ENCODE measurements at places on chromosomes 2 and 18.

DNA sequence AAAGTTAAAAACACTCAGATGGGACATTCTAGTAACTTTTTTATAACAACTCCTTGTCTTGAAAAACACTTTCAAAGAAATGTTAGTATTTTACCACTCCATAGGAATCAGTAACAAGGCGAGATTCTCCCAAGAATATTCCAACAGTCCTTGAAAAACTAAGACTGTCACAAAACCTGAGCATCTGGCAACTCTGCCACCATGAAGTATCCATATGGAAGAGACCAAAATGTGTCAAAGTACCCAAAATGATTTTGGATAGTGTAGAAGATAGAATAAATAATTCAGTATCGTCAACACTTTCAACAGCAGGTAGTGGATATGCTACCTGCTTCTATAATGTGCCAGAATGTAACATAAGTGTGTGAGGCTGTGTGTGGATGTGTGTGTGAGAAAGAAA, 361.8 kb downstream of the ZEB2 start:
- no peak for DNase-seq

DNA sequence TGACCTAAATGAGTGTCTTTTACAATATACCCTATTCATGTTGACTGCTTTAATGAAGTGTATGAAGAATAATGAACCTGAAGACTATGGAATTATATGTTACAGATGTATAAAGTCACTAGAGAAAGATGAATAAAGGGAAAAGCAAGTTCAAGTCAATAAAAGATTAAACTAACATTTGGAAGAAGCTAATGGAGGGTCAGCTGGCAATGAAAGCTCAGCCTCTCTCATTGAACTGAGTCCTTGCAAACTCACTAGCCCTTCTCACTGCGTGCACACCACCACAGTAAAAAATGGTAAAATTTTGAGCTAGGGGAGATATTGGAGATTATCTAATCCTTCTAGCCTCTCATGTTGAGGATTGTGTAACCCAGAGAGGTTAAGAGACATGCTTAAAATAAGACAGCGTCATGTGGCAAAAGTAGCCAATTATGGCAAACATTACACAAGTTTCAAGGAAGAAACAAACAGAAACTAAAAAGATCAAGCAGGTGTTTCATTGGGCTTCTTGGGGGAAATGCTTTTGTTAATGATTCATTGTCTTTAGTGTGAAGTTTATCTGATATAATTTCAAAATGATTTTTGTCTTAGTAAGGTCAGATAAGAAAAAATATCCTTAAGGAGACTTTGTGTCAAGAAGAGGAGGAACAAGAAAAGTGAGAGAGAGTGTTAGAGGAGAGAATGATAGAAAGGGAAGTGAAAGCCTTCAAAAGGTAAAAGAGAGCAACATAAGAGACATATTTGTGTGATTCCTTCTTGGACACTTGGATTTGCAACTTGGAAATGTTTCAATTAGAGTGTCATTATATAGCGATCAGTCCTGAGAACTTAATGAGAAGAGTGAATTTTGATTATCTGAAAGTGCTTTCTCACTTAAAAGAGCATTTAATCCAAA, 893.7 kb upstream of the FAM98A start:
- DNase-seq: no peak

- DNase-seq: no peak
Observed at GRCh38 chr2:126220331-126220730, 435.6 kb upstream of the GYPC start.

GRCh38 chr2:167294776-167295140, 406.5 kb downstream of the XIRP2 start:
- DNase-seq: no peak

DNA sequence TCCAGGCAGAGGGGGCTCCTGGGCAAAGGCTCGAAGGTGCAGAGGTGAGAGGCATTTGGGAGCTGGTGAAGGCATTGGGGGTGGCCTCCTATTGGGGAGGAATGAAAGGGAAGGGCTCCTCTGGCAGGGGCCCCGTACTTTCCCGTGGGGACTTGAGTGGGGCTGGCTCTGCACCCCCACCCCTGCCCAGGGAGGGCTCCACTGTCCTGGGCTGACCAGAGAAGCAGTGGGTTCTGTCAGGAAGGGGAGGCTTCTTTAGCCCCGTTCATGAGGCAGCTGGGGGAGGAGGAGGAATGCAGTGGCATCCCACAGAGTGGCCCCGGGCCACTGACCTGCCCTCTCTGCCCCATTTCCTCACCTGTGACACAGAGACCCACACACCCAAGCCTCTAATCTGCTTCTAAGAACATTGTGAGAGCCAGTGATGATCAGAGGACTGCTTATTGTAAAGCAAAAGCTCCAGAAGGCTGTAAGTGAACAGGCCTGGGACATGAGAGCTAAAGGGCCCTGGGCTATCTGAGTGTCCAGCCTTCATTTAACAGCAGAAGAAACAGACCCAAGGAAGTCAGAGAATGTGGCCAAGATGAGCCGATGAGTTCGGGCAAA, 38.6 kb upstream of the GPAT2 start:
- DNase-seq: no peak

DNA sequence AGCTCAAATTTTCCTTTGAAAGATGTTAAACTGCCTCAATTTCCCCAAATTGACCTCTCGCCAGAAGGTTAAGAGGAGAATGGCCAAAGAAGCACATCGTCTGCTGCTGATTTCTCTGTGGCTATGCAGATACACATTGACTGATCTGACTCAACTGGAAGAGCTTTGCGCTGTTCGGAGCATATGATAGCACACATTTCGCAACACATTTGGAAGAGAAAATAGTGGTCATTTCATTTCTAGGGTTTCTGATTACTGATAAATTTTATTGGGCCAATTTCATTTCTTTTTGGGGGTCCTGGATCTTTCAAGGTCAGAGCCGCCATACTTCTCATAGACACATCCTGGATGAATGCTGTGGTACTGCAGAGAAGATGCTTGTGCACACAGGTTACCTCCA, 138.5 kb downstream of the TMEM200C start:
- no peak for DNase-seq

GRCh38 chr2:136255127-136255526, 137.2 kb upstream of the CXCR4 start:
- DNase-seq: no peak

GRCh38 chr2:159795841-159796690, 1.9 kb downstream of the CD302 start:
- no peak for DNase-seq

GRCh38 chr2:99819766-99820165, 322.6 kb downstream of the AFF3 start:
- DNase-seq: no peak

- no peak for DNase-seq
Observed at GRCh38 chr18:79684283-79684631, 4.7 kb downstream of the CTDP1 start.

GRCh38 chr2:15584767-15585469, 6.8 kb upstream of the DDX1 start:
- no peak for DNase-seq

GRCh38 chr2:206981739-206982340, 42.5 kb downstream of the CPO start:
- peak; percentile 51 for DNase-seq

- no peak for DNase-seq
Observed at GRCh38 chr18:24992491-24992890, 359.5 kb downstream of the ZNF521 start.

DNA sequence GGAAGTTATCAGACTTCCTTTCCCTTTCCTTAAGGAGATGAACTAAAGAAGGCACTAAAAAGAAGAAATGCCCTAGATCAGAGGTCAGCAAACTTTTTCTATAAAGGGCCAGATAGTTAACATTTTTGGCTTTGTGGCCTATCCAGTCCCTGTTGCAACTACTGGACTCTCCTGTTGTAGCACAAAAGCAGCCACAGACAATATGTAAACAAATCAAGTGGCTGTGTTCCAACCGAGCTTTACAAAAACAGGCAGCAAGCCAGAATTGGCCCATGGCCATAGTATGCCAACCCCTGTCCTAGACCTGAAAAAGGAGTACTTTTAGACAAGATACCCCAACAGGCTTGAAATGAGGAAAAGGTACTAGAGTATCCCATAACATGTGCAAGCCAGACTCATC, 10.9 kb downstream of the NHEJ1 start:
- DNase-seq: no peak

DNA sequence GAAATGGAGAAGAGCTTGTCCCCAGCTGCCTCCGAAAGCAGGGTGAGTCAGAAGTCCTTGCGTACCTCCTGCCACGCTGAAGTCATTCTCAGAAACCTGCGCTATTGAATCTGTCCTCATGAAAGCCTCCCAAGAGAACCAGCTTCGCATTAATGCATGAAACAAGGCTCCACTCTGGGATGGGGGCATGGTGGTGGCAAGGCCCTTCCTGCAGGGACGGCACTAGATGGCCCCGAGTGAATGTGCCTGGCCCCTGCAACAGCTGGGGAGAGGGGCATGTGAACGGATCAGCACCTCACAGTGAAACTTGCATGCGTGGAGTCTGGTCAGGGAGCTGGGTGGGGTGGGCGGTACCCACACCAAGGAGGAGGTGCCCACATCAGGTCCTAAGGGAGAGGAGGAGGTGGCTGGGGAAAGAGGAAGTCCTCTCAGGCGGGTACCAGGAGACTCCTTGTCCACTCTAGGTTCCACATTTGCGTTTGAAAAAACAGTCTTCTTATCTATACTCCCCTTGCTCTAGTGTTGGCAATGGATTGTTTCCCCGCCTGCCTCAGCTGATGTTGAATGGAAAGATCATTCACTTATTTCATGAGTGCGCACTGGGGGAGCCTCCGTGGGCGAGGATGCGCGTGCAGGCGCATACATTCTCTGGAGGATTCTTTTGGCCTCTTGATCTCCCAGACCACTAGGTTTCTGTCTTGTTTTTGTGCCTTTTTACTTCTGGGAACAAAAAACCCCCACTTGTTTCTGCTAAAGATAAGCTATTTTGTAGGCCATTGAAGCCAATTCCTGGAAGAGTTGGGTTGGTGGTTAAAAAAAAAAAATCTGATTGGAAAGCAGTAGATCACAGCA, 104.7 kb downstream of the KLHL29 start:
- DNase-seq: no peak

DNA sequence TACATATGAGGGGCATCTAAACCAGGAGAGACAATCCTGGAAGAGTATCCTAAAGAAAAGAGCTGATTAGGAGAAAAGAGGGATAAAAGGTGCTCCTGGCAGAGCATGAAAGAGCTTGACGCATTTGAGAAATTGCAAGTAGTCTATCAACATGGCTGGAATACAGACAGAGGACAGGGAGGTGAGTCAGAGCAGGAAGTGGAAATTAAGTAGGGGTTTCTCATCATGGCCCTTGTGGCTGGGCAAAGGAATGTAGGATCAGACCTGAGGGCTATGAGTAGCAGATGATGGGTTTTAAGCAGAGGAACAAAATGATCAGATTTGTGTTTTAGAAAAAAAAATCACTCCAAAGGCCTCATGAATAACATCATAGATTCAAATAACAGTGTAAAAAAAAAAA, 49.2 kb upstream of the UGP2 start:
- DNase-seq: no peak

DNA sequence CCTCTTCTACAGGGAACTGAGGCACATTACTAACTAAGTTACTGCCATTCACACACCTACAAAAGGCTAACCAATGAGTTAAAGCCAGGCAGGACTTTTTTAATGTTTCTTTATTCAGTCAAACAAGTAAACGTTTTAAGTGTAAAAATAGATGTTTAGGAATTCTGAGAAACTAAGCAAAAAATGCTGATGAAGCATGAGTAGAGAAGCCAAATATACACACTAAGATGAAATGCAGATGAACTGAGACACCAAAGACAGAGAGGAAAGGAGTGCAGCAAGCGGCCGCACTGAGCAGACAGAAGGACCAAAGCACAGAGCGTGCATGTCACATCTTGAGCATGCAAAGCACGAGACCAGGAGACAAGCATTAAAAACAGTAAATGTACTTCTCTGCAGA, 17.9 kb downstream of the L3MBTL4 start:
- no peak for DNase-seq

DNA sequence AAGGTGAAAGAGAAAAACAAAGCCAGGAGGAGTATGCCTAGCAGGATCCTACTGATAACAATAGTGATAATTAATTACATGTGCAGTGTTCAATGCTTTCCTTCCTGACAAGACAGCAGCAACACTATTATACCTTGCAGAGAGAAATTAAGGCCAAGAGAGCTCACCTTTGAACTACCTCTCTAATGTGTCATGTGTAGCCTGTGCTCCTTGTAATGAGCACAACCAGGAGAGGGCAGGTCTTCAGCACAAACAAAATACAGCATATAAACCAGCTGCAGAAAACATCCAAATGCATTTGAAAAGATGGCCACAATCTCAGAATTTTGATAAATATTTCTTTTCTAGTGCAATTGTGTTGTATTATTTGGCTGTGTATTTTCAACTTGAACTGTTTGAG, 1425.7 kb downstream of the DSC3 start:
- no peak for DNase-seq

DNA sequence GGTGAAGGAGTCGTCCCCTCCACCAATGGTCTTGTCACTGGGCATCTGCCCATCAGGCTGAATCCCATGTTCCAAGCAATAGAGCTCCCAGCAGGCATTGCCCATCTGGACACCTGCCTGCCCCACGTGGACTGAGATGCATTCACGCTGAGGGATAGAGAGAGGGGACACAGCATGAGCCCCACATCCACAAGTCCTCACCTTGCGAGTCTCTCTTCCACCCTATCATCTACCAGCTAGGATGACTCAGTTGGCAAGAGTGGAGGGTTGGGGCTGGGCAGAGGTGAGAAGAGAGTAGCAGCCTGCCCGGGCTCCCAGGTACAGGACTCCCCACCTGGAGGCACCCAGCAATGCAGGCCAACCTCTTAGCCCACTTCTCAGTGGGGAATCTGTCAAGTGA, 959 bp upstream of the TUBA4B start:
- peak; percentile 38 for DNase-seq

GRCh38 chr18:48804856-48805610, 145.7 kb downstream of the SMAD7 start:
- no peak for DNase-seq

DNA sequence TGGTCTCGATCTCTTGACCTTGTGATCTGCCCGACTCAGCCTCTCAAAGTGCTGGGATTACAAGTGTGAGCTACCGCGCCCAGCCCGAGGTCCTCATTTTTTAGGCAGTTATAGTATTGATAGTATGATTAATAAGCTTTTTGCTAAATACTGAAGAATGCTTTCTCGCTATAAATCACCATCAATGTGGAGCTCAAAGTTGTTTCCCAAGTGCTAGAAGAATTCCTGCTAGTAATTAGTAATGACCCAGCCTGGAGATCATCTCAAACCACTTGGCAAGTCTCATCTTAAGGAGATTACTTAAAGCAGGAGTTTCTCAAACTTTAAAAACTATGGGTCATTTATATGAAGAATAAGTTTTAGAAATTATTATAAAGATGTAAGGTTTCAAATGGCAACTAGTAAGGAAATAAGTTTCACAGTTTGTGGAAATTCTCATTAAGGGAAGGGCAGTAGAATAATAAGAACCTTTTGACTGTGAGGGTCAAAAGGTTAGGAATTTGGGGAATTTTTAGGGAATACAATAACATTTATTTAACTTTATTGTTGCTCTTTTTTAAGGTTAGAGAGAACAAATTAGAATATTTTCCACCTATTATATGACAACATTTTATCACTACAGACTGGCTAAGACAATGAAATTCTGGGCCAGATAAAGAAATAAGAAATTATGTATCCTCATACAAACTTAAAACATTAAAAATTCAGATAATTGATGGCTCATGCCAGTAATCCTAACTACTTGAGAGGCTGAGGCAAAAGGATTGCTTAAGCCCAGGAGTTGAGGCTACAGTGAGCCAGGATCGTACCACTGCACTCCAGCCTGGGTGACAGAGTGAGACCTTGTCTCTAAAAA, 148.6 kb upstream of the MAP3K20 start:
- no peak for DNase-seq
